ENCODE measurements at places on chromosomes 1 and 21.

GRCh38 chr1:79532555-79532954, 526.0 kb upstream of the ADGRL4 start:
- DNase-seq = no peak

GRCh38 chr1:87335175-87335884, 6.7 kb downstream of the LMO4 start:
- no peak for DNase-seq

- no peak for DNase-seq
Observed at GRCh38 chr1:176174108-176174507, 33.0 kb downstream of the COP1 start.

DNA sequence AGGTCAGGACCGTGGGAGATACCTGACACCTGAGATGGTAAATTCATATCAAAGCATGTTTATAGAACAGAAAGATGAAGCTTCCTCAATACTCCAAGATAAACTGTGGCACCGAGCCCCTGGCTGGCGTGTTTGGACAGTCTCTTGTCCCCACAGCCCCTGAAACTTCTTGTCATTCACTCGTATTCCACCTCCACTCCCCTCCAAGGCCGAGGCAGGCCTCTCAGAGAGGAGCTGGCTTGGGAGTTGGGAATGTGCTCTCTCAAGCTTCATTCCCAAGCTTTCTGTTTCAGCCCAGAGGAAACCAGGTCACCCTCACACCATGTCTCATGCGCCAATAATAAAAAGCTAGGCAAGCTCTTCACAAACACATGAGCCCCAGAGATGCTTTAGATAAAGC, 86.1 kb downstream of the NPHP4 start:
- no peak for DNase-seq

GRCh38 chr1:206788487-206789050, 16.3 kb upstream of the IL10 start:
- no peak for DNase-seq

DNA sequence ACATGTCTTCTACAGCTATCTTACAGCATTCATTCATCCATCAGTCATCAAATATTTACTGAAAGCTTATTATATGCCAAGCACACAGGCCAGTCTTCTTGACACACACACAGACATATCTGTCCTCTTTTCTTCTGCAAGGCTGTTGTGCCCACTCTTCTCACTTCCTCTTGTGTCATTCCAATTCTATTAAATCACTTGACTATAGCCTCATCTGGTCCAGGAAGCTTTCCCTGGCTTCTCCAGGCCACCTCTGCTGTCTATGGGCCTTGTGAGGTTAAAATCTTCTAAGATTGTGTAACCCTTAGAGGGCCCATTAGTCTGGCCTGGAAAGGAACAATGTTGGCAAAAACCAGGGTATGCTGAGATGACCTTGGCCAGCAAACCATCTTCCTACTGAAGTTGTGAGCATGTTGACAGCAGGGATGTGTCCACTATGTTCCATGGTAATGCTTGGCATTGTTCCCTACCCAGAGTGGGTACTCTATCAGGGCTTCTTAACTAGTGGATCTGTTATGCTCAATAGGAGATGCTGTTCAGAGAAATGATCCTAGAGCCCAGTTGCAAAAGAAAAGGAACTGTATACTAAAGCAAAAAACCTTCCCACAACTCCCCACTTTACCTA, 5.3 kb downstream of the TRAF3IP3 start:
- no peak for DNase-seq

- DNase-seq = no peak
Observed at GRCh38 chr1:87126886-87127505, 201.7 kb upstream of the LMO4 start.

GRCh38 chr1:11501491-11501897, 22.5 kb downstream of the DISP3 start:
- DNase-seq = no peak

- no peak for DNase-seq
Observed at GRCh38 chr1:173095632-173096031, 44.9 kb upstream of the TNFSF18 start.

- no peak for DNase-seq
Observed at GRCh38 chr1:44604157-44604955, 69.9 kb downstream of the TMEM53 start.
